ENCODE measurements at places on chromosomes 6 and 20.

DNA sequence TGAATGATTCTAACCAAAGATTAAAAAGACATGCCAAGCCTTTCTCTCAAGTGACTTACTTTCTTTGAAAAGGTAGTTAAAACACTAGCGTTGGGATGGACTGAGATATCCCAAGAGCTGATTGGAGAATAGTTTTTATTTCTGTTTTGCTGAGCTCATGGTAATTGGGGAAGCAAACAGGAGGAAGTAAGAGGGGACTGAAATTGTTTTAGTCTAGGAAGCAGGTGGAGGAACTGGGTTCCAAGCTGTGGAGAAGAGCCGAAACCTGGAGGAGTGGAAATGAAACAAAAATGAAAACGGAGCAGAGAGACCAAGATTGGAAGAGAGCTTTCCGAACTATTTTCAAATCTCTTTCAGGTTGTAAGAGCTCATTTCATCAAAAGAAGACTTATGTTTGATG lies 59.9 kb upstream of the TENT5A start:
- no peak for DNase-seq

- DNase-seq, result no peak
These were observed 131.6 kb downstream of the DST start for GRCh38 chr6:56510984-56511531.

DNA sequence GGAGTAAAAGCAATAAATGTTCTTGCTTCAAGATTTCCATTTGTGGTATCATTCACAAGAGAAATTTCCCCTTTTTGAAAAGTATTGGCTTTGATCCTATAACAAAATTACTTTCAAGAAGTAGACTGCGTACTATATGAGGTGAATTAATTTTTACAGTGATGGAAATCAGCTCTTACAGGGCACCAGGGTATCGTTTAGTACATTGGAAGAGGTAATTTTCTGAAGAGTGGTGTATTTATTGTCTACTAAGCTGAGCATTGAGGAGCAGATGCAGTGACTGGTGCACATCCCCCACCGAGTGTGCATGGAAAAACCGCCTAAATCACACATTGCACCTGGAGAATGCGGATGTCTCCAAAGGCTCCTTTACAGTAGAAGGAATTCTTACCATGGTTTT lies 209.5 kb downstream of the SAMD5 start:
- DNase-seq, result no peak

GRCh38 chr20:19768325-19768842 lies 10.3 kb downstream of the RIN2 start:
- no peak for DNase-seq

DNA sequence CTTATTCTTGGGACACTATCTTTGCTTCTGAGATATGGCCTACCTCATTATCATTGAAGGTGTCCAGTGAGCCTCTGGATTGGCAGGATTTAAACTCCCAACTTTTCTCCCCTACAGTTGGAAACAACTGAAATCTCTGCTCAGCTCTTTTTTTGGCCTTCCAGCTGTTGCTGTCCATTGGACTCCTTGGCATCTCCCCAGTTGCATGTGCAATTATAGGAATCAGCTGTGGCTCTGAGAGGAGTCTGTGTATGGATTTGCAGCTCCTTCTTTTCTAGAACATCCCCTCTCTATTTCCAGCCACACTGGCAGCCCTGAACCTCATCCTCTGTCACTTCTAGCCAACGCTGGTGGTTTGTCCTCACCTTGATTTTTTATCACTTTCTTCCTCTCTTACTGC lies 21.2 kb downstream of the RAB22A start:
- DNase-seq, result no peak

- no peak for DNase-seq
These were observed 928.3 kb downstream of the TBC1D32 start for GRCh38 chr6:120405947-120406346.

DNA sequence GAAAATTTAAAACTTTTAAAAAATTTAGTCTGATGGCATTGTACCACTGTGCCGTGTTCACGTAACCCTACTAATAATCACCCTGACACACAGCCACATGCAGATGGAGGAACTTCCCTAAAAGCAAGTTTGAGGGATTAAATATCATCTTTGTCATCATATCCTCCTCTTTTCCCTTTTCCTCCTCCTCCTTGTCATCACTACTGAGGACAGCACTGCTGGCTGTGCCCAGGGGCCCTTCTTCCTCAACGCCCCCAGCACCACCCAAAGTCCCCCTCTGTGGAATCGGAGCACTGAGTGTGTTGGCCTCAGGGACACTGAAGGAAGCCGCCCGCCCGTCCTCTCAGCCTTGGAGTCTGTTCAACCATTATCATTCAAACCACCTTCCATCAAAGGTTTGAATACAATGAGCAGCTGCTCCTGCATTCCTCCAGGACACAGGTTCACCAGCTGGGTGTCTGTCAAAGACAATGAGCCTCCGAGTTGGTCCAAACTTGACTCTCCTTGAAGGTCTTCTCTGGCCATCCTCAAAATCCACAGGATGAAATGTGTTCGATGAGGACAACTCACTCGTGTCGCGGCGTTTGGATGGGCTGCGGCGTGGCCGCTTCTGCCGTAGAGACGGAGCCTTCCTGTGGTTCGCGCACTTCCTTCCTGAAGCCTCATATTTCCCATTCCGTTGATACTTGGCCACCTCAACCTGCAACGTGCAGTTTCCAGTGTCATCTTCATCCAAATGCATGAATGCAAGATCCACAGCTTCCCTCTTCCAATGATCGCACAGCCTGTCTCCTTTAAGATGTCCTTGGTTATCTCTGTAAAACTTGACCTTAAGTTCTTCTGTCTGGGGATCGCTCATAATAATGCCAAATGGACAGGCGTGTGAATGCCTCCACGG lies 23.3 kb downstream of the NQO2 start:
- peak; percentile 57 for DNase-seq

DNA sequence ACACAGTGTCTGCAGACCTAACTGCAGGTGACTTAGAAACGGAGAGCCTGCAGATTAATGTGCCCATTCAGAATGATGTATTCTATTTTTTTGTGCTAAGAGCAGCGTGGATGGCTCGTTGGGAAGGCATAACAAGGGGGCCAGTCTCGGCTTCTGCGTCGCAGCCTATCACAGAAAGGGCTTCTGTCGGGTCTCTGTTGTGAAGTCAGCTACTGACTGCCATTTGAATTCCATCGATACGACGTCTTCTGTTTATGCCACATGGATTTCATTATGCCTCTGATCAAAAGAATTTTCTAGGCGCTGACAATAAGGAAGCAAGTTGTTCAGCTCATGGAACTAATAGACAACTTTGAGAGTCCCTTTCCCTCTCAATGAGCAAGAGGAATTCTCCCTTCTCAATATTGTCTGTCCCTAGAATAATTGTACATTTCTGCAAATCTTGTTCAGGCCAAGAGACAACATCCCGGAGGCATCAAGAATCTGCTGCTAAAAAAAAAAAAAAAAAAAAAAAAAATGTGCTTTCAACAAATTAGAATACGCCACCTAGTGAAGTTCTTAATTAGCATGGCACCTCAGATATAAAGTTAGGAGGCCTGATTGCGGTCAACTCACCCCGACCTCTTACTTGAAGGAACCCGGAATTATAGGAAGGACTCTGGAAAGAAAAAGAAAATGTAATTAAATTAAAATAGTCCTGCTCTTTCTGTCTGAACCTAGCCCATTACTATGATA lies 223.9 kb downstream of the TSHZ2 start:
- DNase-seq, result no peak

DNA sequence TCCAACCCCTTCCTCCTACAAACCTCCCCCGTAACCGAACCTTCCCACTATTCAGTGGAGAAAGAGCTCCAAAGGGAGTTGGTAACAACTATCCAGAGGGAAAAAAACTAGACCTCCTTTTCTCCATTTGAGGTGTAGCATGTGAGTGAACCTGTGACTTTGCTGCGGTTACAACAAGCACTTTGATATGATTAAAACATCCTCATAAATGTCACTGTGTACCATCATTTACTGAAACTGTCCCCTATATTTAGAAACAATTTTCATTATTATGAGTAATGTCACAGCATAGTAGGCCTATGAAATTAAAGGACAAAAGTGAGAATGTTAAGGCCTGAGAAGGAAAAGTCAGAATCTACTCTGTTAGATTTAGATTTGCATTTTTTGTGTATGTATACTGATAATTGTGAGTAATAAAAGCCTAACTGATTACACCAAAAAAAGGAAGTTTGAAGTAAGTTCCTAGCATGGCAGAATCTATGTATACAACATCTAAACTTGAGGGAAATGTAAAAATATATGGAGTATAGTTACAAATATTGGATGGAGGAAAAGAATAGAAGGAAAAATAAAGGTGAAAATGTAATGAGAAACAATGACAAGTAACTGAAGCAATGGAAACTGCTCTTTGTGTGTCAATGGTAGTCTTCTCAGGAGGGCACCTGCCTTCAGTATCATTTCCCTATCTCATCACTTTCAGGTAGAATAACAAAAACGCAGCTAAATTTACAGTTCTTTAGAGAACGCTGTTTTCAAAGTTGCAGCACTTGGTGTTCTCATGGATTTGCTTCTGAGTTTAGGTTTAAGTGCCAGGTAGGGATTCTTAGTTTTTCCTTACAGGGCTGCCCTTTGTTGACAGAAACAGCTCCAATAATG lies 145.9 kb downstream of the IMPG1 start:
- DNase-seq, result no peak

DNA sequence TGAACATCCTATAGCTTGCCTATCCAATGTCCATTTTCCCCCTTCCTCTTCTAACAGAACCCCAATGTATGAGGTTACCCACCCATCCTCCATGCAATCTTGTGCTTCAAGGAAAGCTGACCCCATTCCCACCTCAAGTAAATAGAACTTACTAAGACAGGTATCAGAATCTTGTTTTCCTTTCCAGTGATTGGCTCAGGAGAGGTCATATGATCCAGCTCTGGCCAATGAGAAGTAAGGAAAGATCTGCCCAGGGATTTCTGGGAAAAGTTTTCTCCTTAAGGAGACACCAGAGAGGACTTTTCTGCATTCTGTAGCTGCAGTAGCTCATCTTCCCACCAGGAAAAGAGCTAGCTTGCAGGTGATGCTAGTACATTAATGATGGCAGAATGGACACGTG lies 341.8 kb upstream of the ZFP64 start:
- DNase-seq, result no peak

All from CD8-positive, alpha-beta memory T cell (primary cell).